ENCODE measurements at places on chromosomes 2 and 18.

GRCh38 chr2:104794441-104794840 is 59.5 kb upstream of the POU3F3 start:
- DNase-seq = no peak

DNA sequence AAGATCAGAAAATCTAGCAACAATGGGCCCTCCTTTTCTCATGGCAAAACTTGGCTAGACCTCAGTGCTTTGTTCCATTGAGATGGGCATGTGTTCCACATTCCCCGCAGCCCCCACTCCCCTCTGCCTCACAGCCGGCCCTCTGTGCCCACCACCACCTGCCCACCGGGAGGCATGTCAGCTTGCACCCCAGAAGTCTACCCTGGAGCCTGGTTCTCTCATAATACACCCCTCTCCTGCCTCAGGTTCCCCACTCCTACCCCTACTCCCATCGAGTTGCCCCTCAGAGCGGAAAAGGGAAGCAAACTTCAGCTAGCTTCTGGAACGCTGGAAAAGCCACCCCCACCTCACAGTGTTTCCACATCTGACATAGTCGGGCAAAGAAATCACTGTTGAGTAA is 219.0 kb downstream of the ANAPC1 start:
- no peak for DNase-seq

DNA sequence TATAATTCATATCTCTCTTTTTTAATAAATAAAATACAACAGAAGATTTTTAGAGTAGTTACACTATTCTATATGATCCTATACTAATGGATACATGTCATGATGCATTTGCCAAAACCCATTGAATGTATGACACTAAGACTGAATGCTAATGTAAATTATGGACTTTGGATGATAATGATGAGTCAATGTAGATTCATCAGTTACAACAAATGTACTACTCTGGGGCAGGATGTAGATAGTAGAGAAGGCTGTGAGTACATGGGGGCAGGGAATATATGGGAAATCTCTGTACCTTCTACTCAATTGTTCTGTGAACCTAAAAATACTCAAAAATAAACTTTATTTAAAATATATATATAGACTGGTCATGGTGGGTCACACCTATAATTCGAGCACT is 45.6 kb upstream of the NEDD4L start:
- no peak for DNase-seq

DNA sequence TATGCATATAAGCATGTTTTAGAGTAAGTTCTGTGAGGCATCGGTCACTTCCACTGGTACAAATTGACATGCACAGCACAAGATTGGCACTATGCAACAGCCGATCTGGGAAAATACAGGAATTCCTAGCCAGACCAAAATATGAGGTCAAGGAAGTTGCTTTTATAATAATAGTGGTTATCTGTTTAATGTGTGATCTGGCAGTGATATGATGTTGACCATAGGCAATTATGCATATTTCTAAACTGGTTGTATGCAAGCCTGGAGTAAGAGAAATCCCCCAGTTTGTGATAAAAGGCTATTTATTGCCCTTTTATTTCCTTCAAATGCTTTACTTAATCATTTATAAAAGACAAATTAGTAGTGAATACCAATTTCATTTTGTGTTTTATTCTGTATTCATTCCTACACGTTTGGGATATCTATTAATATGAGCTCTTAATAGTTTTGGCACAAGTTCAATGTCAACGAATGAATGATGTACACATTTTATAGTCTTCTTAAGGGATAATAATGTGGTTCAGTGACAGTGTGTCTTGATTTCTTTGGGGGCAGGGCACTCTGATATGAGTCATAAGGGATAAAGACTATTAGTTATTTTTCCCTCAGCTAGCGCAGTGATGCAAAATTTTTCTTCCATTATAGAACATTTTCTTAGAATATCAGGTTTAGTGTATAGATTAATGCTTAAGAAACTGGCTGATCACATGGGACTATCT is 34.7 kb upstream of the ZEB2 start:
- no peak for DNase-seq

DNA sequence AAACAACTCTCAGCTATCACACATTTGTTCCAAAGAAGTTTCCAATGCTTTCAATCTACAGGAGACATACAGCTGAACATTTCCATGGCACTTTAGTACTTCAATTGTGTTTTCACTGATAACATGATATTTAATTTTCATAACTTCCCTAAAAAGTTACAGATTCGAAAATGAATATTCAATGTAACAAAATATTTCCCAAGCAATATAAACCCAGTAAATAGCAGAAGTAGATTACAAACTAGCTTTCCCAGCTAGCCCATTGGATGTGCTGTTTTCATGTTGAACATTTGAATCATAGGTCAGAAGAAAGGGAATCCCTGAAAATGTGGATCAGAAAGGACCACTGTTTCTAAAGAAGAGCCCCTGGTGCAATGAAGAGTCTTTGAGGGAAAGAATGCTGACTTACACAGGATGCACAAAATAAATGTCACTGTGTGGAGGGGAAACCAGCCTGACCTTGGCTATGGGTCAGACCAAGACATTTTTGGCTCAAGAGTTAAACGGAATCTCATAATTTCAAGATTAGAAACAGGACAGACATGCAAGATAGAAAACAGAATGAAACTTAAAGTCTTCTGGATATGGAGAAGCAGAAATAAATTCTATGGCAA is 22.5 kb downstream of the CYTIP start:
- no peak for DNase-seq
